Inflammatory macrophage (primary cell): ENCODE measurements at places on chromosomes 7 and 10.

DNA sequence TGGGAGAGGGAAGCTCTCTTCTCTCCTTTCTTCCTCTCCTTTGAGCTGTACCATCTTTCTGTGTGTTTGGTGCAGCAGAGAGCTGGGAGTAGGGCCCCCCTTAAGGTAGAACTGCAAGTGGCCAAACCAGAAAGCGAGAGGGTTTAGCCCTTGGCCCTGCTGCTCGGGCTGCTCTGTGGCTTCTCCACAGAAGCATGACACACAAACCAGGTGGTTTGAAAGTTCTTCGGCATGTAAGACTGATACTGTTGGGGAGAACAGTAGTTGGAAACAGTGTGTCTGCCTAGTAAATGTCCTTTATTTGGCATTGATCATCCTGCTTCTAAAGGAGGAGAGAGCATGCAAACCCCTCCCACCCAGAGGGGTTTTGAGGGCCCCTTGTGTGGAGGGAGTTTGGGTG lies 277.8 kb downstream of the CELF2 start:
- no peak for DNase-seq

DNA sequence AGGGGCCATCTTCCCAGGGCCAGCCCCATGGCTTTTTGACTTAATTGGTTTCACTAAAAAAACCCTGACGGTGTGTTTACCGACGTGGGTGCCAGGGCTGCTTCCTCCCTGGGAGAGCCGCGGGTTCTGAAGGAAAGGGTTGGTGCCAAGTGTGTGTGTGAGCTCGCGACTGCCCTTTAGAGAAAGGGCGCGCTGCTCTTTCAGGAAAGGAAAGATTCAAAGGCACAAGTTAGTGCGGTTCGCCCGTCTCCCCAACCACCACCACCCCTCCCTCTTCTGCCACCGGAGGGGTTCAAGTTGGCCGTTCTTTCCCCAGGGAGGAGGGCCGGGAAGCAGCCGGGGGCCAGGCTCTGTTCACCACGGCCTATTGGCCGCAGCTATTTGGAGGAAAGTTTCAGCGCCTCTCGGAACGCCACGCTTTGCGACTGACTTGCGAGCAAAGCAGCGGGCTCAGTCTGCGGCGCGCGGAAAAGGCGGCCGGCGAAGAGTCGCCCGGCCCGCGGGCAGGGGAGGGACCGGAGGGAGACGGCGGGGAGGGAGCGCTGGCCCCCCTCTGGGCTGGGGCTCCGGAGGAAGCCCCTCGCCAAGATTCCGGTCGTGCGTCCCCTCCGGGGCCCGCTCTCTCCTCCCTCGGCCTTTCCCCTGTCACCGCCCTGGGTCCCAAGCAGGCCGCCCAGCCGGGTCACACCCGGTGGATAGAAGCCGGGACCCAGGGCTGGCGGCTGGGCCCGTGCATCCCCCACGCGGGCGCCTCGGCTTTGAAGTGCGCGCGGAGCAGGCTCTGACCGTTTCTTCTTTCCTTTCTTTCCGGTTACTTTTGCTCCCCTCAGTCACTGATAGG lies 165.9 kb upstream of the PPP1R3A start:
- no peak for DNase-seq

GRCh38 chr7:24017519-24017918 lies 266.5 kb upstream of the NPY start:
- DNase-seq: peak; percentile 1

DNA sequence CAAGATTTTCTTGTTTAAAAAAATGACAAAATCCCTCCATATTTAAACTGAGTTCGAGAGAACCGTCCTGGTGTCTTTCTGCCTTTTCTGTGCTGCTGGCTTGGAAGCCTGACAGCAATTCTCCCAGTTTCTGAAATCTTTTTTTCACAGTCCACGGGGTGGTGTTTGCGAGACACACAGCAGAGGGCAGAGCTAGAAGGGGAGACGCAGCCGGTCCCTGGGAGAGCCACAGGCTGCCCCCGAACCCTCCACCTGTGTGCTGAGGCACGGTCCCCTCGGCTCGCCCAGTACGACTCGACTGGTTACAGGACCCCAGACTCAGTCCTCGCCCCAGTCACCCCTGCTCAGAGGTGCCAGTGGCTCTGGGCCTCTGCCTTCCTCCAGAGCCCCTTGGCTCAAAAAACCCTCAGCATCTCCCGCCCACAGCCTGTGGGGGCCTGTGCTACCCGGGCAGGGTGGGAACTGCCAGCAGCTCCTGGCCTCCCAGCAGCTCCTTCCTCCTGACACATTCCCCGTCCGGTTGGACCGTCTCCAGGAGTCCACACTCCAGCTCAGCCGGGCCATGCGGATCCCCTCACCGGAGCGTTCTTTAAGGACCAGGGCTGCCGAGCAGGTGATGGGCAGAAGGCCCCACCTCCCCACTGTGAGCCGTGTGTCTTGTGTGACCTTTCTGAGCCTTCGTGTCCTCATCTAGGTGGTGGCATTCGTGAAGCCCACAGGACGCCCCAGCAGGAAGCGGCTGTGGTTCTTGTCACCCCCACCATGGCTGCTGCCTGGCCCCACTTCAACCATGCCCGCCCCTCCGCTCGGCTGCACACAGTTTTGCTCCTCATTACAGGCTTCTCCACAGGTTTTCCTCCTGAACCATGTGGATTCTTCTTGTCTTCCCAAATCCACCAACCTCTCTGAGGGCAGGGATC lies 52.3 kb upstream of the EN2 start:
- DNase-seq: no peak

DNA sequence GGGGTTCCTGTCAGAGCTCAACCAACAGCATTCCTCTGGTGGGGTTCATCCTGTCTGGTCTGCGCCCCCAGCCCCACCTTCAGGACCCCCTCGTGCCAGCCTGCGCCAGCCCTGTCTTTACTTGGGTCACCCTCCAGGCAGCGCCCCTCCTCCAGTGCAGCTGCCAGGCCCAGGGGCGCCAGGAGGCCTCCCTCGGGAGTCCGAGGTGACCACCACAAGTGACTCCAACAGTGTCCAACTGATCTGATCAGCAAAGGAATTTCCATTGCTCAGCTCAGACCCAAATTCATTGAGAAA lies 10.6 kb downstream of the WDR86 start:
- DNase-seq: no peak

DNA sequence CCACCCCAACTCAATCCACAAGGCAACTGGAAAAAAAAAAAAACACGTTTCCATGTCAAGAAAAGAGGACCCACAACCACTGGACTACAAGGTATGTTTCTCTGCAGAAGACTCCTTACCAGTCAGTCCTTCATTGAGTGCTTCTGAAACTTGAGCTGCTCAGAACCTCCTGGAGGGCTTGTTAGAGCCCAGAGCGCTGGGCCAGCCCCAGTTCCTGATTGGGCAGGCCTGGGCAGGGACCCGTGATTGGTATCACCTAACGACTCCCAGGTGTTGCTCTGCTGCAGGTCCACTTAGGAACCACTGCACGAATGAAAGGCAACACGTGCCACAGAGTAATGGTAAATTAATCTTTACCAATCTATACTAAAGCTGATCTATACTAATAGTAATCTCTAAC lies 473 bp upstream of the CCDC201 start:
- DNase-seq: no peak

DNA sequence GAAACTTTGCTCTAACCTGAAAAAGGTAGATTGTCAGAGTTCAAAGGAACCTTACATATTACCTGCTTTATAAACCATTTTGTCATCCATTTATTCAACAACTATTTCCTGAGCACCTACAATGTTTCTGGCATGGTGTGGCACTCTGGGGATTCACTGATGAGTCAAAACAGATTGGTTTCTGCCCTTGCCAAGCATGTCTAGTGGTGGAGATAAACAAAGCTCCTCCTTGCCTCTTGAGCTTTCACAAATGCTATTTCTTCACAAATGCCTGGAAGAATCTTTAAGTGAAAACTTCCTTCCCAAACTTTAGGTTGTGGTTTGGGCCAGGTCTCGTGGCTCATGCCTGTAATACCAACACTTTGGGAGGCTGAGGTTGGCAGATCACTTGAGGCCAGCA lies 85.1 kb upstream of the RELN start:
- no peak for DNase-seq

DNA sequence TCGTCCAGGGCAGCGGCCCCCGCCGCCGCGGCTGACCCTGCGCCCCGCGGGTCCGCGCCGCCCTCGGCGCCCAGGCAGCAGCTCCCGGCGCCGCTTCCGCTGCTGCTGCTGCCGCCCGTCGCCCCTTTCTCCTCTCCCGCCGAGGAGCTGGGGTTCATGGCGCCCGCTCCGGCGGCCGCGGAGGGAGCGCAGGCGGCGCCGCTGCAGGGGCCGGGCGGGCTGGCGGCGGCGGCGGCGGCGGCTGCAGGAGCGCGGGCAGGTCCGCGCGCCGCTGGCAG lies 286 bp downstream of the DGKI start:
- DNase-seq: no peak

GRCh38 chr10:5977471-5978229 lies at the start of gene IL15RA:
Gene IL15RA, minus strand, starts transcription at chr10:5977543. Its CDS starts 51 bp downstream, at chr10:5977492.
- DNase-seq: peak; percentile 54

- no peak for DNase-seq
Measured at GRCh38 chr10:110566472-110567200, 859 bp upstream of the SMC3 start.

DNA sequence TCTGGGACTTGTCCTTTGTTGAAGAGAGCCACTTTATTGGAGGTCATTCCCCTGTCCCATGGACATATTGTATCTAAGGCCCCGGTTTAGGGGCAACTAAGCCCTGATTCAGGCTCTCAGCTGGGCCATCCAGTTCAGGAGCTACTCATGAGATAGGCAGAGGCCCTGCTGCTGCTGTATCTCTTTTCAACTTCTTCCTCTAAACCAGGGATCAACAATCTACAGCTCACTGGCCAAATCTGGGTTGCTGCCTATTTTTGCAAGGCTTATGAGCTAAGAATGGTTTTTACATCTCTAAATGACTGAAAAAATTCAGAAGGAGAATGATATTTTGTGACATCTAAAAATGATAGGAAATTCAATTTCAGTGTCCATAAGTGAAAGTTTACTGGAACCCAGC lies 166.8 kb upstream of the GLI3 start:
- DNase-seq: no peak

GRCh38 chr10:104574838-104575237 lies 66.3 kb upstream of the SORCS3 start:
- DNase-seq: no peak
